ENCODE measurements at places on chromosomes 4 and X.

DNA sequence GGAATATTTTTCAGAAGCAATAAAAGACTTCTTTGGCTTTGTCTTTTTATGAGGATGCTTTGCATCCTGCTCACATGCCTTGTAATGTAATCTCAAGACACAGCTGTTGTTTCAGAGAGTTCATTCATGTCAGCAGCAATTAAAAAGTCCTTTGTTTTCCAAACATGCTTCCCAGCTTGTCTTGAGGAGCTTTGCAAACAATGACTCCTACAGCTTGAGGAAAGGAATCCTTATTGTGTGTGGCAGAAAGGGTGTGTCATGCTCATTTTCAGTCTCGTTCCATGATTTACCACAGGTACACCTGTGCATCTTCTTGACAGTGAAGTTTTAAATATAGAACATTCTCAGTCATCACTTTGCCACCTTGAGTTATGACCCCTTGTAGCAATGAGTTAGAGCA is 139.2 kb upstream of the AADAT start:
- DNase-seq = no peak

GRCh38 chr4:152327606-152328453 is 208.1 kb downstream of the FBXW7 start:
- no peak for DNase-seq

DNA sequence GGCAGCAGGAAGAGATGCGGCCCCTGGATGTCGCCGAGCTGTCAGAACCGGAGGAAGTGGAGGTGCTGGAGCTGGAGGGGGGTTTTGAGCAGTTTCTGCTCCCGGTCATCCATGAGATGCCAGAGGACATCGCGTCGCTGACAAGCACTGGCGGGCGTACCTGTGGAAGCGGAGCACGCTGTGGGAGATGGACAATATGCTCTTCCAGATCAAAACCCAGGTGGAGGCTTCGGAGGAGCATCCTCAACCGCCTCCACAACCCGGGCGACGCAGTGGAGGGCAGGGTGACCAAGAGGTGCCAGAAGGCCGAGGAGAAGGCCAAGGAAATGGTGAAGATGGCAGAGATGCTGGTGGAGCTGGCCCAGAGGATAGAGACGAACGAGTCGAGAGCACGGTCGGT is 7.6 kb upstream of the CCNQ start:
- DNase-seq = no peak

DNA sequence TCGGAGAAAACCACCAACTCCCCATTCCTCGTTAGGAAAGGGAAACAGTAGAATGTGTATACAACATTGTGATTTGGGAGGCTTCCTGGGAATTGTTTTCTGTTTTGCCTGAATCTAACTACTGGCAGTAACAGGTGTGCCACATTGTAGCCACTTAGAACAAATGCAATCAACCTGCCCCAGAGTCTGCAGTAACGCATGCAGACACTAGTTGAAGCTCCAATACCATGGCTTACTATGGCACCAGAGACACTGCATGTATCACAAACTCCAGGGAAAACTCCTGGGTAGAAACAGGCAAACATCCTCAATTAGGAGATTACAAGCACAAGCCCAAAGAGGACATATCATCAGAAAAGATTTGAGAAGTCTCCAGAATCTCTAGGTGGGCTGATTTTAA is 154.2 kb upstream of the NEIL3 start:
- no peak for DNase-seq

DNA sequence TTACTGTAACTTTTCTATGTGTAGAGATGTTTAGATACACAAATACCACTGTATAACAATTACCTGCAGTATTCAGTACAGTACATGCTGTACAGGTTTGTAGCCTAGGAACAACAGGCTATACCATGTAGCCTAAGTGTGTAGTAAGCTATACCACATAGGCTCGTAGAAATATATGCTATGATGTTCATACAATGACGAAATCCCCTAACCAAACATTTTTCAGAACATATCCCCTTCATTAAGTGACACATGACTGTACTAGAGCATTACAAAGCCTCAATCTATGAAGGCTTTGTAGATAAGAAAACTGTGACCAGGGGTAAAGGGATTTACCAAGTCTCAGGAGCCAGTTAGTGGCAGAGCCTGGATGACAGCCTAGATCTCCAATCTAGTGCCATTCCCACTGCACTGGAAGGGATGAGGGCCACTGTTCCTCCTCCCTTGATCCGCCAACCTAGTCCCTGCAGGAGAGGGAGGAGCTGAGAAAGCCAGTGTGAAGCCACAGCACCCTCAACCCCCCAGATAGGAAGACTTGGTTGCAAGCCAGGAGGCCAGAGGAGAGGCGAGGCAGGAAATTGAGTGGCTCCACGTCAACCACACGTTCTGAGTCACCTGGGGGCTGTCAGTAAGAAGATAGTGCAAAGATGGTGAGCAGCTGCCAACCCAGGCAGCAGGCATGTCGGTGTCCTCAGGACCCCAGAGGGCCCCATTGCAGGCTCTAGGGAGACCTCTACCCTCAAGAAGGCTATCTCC is 227.7 kb downstream of the BCOR start:
- DNase-seq = no peak

DNA sequence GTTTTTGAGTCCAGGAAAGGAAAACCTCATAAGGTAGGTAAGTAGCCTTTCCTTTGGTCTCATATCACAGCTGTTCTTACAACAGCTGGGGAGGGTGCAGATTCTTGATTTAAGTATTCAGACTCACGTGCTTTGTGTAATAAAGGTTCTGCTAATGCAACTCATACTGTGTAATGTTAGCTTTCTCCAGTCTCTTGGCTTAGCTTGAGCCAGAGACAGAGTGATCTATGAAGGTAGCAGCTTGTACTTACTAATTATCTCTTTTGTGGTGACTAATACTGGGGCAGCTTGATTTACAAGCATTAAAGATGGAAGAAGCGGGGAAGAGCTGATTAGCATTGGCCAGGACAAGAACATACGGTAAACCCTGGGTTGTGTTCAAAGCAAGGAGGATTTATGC is 80.3 kb downstream of the LNX1 start:
- DNase-seq = no peak

DNA sequence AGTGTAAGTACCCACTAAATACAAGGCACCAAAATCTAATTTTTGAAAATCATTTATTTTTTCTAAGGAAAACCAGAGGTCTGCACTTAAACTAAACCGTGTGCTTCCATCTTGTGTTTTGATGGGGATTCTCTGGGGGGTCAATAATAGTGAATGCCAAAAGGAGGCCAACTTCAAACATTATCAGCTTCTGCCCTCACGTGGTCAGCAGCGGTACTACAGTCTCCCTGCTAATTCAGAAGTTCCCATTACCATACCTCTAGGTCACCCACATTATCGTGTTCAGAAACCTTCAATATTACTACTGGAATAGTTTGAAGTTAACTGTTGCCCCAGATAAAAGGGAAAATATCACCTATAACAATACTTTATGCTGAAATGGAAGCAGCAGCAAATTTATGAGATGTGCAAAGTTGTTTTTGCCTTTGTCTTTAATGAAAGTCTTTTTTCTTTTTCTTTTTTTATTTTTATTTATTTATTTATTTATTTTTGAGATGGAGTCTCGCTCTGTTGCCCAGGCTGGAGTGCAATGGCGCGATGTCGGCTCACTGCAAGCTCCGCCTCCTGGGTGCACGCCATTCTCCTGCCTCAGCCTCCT is 17.3 kb downstream of the CTPS2 start:
- peak; percentile 94 for DNase-seq

GRCh38 chr4:120070196-120070595 is 3.5 kb upstream of the MAD2L1 start:
- DNase-seq = no peak

Data from omental fat pad (tissue), 4 donors.